ENCODE measurements at places on chromosomes 6 and 20.

DNA sequence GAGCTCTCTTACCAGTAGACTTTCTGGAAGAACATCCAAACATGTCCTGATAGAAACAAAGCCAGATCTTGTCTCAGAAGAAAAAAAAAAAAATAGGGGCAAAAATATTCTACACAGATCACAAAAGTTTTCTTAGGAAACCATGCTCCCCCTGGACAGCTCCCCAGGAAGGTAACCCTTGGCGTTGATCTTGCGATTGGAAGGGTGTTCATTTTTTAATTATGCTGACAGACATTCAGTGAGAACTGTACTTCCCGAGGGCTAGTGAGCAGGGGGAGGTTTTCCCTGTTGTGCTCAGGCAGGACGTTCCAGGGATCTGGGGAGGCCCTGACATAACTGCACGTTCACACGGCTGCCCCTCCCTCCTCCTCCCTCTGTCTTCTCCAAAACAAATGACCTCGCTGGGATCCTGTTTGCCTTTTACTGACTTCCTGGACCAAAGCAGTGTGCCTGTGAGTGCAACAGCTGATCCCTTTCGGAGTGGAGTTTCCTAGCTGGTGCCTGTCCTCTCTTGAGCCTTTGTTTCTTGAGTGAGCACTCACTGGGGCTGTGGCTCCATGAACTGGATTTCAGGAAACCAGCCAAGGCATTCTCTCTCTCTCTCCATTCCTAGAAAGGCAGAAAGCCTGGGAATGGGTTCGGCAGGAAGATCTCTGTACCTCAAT lies 46.7 kb downstream of the MARCKS start:
- DNase-seq: no peak

DNA sequence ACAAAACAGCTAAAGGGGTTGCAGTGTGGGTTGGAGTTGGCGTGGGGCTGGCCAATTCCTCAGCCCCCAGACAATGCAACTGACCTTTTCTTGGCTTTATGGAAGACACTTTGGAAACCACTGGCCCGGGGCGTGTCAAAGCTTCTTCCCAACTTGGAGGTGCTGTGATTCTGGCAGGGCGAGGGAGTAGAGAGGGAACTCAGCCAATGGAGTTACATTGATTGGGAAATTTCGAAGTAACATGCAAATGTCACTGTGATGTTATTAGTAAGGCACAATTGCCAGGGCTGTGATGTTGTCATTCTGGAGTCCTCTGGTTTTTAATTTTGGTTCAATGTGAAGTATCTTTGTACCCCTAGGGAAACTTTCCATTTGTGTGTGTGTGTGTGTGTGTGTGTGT lies 41.5 kb upstream of the EPB41L1 start:
- DNase-seq: no peak

DNA sequence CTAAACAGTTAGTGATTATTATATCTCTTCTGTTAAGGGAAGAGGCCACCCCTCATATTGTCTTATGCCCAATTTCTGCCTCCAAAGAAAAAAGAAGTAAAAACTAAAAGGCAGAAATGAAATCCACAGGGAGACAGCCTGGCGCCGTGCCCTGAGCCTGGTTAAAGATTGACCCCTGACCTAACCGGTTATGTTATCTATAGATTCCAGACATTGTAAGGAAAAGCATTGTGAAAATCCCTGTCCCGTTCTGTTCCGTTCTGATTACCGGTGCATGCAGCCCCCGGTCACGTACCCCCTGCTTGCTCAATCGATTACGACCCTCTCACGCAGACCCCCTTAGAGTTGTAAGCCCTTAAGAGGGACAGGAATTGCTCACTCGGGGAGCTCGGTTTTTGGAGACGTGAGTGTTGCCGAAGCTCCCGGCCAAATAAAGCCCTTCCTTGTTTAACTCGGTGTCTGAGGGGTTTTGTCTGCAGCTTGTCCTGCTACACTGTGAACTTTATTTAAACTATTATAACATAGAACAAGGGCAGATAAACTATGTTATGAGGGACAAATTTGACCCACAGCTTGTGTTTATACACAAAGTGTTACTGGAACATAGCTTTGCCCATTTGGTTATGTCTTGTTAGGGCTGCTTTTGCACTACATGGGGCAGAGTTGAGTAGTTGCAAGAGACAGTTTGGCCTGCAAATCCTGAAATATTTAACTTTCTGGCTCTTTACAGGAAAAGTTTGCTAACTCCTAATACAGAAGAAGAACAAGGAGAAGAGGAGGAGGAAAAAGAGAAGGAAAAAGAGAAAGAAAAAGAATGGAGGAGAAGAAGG lies 49.6 kb downstream of the CD24 start:
- no peak for DNase-seq

- no peak for DNase-seq
These were observed 103.9 kb downstream of the CTNNBL1 start for GRCh38 chr20:37797669-37798175.

DNA sequence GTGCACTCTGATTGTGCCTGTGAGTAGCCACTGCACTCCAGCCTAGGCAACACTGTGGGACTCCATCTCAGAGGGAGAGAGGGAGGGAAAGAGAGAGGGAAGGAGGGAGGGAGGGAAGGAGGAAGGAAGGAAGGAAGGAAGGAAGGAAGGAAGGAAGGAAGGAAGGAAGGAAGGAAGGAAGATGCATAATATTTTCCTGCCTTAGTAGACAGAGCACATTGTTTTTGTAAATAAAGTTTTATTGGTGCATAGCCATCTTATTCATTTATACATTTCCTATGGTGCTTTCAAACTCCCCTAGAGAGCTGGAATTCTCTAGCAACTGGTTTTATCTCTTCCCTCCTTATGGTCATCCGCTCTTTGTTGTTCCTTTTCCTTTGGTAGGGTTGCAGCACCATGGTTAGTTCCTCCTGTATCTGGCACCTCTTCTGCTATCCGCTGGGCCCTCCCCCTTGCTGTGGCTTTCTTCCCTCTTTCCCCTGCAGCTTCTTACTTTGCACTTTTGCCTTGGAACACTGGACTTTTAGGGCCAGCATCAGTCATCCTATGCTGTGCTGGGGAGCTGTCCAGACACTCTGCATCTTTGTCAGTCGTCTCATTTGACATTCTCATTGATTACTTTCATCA lies 20.2 kb downstream of the GPR6 start:
- DNase-seq: no peak

- DNase-seq: no peak
These were observed 87.9 kb downstream of the CD40 start for GRCh38 chr20:46206025-46206424.

DNA sequence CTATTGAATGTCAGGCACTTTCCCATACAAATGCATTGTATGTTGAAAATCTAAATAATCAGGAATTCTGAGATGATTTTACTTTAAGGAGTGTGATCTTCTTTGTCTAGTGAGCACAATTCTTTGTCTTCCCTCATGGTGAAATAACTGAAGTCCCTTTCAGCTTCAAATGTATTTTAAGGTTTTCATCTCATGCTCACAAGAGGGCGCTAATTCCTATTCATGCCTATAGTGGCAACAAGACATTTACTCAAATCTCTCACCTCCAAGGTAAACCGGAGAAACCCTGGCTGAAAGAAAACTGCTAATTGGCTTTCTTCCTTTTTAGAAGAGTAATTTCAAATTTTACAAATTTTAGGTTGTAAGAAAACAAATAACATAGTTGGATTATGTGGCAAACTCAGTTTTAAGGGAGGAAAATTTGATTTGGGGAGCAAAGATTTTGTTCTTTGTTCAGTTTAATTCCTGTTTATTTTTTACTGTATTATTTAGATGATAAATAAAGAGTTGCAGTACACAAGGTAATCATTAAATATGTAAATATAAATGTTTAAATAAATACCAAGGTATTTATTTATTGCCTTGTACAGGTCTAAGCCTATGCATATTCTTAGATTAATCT lies 69.1 kb downstream of the SLC35F1 start:
- no peak for DNase-seq

DNA sequence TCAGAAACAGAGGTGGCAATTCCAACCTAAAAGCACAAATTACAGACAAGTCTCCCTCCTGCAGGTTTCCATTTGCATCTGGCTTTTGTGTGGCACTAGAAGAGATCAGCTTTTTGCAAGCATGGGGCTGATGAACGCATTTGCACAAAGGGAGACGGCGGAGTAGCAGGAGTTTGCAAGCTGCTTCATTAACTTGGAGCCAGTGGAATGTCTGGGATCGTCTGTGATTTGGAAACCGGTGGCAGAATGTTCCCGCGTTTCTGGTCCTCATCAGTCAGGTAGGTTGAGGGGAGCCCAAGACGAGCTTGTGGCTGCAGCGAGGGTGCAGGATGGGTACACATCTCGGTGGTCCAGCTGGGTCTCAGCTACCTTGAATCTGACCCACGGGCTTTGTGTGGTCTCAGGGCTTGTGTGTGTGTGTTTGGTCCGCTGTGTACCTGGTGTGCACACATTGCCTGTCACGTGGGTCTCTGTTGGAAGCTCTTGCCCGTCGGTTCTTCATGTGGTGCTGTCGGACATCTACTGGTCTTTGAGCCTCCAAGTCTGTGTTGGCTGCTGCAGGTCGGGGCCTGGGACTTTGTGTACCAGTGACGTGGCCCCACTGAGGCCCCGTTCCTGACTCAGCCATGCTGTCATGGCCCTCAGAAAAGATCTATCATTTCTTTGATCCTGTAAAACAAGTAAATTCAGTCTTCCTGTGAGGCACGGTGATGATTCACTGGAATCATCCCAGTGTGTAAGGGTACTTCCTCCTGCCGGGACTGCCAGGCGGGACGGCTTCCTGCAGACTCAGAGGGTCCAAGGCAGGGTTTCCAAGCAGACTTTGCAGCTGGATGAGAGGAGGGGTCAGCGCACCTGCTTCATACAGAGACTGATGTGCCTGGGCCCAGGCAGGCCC lies 12.4 kb upstream of the MYT1 start:
- DNase-seq: no peak

GRCh38 chr6:46288835-46289234 lies 118.1 kb upstream of the ENPP5 start:
- DNase-seq: no peak

- DNase-seq: no peak
These were observed 79.9 kb upstream of the NAA20 start for GRCh38 chr20:19937218-19937617.

GRCh38 chr6:70222439-70222749 lies 80.5 kb downstream of the COL9A1 start:
- no peak for DNase-seq

- DNase-seq: no peak
These were observed 11.2 kb downstream of the ZBTB2 start for GRCh38 chr6:151379933-151380847.

DNA sequence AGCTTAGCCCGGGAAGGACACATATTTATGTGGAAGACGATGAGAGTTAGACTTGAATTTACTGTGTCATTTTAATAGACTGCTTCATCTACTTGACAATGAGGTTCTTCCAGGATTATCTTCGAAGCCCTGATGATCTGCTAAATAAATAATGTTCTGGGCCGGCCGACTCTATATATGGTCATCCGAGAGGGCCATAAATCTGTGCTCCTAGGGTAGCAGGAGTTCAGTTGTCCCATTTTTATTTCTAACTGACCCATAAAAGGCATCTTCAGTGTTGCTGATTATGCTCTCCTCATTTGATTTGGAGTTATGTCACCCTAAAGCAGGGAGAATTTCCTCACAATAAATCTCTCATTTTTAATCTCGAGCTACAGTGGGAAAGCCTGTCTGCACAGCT lies 217.1 kb downstream of the SLC24A3 start:
- no peak for DNase-seq
